Lung microvascular endothelial cell (primary cell): ENCODE measurements at places on chromosomes 16 and 17. TPM values are rescaled to one million over a fixed set of nuclear protein-coding genes. Genes with fewer than 3 reads are reported as not detected.

DNA sequence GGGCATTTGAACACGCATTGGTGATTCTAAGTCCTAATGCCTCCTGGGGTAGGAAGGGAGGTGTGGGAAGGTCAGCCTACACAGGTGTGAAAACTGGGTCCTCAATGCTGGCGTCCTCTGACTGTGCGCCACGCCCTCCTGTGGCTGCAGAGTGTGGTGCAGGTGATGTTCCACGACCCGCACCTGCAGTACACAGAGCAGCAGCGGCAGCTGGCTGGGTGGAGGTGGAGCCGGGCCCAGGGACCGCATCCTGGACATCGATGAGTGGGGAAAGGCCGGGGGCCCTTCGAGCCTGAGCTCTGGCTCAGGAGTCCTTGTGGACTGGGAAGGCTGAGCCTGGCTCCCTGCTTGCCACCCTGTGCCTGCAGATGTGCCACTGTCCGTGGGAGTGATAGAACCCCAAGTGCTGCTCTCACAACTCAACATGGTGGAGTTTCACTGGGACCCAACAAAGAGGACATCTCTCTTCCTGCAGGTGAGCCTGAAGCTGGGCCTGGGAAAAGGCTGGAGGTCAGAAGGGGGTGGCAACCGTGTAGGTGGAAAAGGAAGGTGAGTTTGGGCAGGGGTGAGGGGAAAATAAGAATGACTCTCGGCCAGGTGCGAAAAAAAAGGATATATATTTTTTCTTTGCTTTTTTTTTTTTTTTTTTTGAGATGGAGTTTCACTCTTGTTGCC is 14.0 kb upstream of the STAC2 start:
- DNase-seq = peak; percentile 59

The WNK4 gene
- total RNA-seq = 0.99 and 1.5 TPM in 2 replicates

DNA sequence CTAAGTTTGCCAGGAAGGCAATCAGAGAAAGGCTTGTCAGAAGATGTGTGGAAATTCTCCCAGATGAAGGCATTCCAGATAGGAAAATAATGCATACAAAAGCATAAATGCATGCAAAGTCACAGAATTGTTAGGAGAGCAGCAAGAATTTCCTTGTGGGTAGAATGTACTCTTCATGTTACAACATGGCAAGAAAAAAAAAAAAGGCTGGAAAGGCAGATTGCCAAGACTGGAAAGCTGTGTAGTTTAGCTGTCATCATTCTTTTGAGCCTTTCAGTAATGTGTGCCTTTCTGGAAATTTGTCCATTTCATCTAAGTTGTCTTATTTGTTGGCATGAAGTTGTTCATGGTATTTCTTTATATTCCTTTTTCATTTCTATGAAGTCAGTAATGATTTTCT is 71.0 kb upstream of the EFCAB3 start:
- DNase-seq = no peak

The KRTAP4-3 gene
- not detected in 2 replicates for total RNA-seq

DNA sequence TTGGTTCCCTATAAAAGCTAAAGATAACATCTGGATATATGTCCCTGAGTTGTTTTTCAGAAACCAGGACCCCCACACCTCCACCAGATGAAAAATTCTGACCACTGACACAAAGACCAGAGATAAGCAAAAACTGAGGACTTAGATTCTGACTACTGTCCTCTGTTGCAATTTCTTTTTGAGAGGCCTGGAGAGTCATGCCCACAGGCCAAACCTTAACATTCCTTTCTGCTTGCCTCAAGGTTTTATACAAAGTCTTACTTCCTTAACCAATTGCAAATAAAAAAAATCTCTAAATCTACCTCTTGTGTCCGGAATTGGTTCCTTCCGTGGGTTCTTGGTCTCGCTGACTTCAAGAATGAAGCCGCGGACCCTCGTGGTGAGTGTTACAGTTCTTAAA is 228.5 kb downstream of the ABCC12 start:
- DNase-seq = no peak

DNA sequence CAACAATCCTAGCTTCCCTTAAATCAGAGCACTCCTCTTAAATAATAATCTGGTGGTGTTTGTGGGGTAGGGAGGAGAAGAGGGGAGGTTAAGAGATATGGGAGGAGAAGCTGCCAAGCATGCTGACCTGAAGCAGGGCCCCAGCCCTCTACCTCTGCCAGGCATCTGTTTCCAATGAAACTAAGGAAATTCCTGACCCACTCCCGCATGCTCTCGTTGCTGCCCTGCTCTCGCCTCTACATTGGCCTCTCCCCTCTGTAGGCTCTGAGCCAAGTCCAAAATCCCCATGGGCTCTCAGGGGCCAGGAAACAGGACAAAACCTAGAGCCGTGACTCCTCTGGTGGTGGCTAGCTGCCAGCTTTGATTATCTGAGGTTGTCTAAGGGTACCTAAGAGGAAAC is 559.5 kb upstream of the CDH11 start:
- no peak for DNase-seq

- DNase-seq = no peak
These were observed 337.2 kb downstream of the CDH11 start for GRCh38 chr16:64784635-64785034.
